ENCODE measurements at places on chromosomes 1 and 21.

- no peak for DNase-seq
Measured at GRCh38 chr1:70706381-70707037, 295.4 kb downstream of the CTH start.

DNA sequence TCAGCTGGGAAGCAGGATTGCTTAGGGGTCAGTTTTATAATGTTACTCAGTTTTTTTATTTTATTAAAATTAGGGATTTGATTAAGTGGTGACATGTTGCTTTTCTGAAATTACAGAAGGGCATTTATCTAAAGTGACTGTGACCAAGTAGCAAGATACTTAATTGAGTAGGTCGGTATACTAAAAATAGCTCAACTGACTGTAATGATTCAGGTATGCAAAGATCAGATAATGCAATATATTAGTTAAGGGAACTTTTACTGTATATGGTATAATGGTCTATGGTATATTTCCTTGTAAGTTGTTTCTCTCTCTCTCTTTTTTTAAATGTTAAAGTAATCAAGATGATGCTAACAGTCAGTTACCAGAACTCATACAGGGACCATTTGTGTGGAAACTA lies 26.2 kb downstream of the RLF start:
- no peak for DNase-seq

- no peak for DNase-seq
Measured at GRCh38 chr1:224817382-224817781, 112.1 kb upstream of the DNAH14 start.

GRCh38 chr1:39003794-39004193 lies 12.7 kb downstream of the AKIRIN1 start:
- no peak for DNase-seq

- DNase-seq, result no peak
Measured at GRCh38 chr1:242525360-242525722, 844 bp upstream of the PLD5 start.

GRCh38 chr21:42051788-42052187 lies 19.3 kb upstream of the UMODL1 start:
- no peak for DNase-seq

DNA sequence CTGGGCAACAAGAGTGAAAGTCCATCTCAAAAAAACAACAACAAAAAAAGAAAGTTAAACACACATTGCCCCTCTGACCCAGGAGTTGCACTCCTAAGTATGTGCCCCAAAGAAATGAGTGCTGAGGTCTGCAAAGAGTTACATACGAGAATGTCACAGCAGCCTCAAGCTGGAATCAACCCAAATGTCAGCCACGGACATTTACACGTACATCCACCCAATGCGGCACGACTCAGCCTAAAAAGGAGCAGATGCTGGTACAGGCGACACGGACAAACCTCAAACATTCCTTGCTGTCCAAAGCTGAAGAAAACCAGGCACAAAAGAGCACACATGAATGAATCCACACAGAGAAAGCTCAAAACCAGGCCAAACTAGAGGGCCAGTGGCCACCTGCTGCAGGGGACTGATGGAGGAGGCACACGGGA lies 46.8 kb upstream of the ECE1 start:
- no peak for DNase-seq

DNA sequence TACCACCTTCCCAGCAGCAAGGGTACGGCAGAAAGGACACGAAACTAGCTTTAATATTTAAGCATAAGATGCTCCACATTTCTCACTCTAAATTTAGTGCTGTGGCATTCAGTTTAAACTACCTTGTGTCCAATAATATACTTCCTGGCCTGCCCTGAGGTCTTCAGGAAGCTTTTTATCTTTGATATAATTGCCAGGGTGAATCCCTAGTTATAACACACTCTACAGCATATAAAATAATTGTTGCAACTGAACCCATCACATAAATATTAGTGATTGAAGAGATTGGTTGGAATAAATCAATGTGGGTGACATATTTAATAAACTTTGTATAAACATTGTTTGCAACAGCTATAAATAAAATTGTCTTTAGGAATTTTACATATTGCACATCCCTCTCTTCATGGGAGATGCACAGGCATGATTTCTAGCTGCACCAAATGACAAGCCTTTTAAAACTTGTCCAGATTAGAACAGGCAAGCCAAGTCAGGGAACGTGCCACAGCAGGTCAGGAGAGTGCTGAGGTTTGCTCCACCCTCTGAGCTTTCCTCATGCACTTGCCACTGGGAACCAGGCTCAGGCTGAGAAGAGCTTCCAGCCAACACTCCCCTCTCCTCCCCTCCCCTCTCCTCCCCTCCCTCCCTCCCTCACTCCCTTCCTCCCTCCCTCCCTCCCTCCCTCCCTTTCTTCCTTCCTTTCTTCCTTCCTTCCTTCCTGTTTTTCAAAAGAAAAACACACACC lies 623.2 kb upstream of the PKN2 start:
- no peak for DNase-seq

GRCh38 chr1:81414488-81415015 lies 386.2 kb upstream of the ADGRL2 start:
- DNase-seq, result no peak

DNA sequence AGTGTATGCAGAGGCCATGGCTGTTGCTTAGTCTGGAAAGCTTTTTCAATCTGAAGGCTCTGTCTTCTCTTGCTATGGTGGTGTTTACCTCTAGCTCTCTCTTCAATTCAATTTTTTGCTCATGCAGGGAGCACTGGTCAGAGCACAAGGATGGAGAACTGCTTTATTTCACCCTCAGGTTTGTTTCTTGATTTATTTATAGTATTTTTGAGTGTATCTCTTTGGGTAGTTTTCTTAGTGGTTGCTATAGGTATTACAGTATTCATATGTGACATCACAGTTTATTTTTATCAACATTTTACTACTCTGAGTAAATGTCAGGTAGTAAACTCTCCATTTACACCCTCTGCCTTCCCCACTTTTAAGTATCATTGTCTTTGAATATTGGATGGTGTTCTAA lies 147.9 kb downstream of the RASAL2 start:
- no peak for DNase-seq

DNA sequence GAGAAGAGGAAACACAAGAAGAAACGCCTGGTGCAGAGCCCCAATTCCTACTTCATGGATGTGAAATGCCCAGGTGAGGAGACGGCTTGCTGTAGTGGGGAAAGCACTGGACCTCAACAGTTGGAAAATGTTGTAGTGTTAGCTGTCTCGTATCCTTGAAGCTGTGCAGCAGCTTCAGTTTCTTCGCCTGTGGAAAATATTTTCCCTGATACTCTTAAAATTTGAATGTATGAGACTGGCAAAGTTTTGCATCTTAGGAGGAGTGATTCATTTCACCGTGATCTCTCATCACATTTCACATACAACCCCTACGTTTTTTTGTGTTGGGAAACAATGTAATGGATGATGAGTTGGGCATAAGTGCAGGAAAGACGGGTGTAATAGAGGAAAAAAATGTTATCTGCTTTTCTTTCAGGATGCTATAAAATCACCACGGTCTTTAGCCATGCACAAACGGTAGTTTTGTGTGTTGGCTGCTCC lies 629 bp downstream of the RPS27 start:
- DNase-seq, result no peak

DNA sequence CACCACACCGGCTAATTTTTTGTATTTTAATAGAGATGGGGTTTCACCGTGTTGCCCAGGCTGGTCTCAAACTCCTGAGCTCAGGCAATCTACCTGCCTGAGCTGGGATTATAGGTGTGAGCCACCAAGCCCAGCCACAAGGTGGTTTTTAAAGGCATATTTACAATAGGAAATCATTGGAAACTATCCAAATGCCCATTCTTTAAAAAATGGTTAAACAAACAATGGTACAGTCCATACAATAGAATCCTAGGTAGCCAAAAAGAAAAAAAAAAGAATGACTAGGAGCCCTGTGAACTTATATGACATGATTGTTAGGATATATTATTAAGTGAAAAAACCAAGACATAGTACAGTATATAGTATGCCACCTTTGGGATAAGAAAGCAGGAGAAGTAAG lies 5.3 kb downstream of the ATP2B4 start:
- DNase-seq, result no peak

DNA sequence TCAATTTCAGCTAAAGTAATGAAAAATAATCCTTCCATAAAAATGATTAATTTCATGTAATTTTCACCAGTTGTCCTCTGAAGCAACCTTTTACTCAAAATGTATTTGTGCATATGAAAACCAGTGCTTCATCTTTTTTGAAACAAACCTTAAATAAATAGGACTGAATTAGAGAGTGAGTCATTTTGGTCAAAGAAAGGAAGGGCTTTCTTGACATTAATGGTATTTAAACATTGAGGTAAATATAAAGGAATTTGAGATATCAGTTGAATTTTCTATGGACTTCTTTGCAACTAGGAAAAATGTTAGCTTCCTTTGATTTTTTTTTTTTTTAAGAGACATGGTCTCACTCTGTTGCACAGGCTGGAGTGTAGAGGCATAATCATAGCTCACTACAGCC lies 38.7 kb downstream of the SNX7 start:
- no peak for DNase-seq

- no peak for DNase-seq
Measured at GRCh38 chr1:17865912-17866739, 111.0 kb downstream of the ACTL8 start.

GRCh38 chr1:17829579-17829978 lies 74.4 kb downstream of the ACTL8 start:
- DNase-seq, result no peak

DNA sequence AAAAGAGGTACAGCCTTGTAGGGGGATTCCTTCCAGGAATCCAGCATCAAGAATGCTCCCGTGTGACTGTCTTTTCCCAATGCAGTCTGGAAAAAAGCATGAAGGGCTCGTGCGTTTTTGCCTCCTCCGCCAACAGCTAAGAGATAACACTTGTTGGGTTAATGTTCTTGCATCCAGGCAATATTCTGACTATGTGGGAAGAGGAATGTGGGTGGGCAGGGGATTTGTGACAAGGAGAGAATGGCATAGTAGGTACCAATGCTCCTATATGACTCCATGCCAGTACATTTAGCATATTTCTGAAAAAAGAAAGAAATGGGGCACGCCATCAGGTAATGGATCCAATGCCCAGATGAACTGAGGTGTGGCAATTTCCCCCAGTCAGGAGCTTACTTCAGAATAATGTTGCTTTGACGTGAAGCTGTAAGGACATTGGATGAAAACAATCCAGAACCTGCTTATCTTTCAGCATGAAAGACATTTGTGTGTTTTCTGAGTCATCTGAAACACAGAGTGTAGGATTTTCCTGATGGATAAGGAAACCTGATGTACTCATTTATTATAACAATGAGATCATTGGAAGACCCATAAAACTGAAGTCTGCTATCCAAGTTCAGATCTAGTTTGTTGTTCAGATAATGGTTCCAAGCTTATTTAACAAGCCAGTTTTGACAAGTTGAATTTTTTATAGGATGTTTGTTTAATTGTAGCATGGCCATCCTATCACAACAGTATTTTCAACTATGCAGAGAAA lies 105.5 kb downstream of the LYPLAL1 start:
- no peak for DNase-seq

DNA sequence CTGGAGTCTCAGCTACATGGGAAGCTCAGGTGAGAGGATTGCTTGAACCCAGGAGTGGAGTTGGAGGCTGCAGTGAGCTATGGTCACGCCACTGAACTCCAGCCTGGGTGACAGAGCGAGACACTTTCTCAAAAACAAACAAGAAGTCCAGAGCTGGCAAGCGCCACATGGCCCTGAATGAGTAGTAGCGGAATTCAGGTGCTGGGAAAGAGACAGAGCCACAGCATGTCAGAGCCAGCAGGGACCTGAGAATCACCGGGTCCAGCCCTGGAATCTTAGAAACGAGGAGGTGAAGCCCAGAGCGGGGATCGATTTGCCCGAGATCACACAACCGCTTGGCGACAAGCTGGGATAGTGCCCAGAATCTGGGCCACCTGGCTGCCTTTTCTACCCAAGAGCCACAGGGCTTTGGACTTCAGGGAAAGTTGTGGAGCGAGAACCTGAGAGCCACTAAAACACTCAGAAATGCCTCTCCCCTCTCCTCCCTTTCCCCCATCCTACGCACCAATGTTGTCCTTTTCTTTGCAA lies 9.8 kb downstream of the ARL8A start:
- DNase-seq, result no peak

DNA sequence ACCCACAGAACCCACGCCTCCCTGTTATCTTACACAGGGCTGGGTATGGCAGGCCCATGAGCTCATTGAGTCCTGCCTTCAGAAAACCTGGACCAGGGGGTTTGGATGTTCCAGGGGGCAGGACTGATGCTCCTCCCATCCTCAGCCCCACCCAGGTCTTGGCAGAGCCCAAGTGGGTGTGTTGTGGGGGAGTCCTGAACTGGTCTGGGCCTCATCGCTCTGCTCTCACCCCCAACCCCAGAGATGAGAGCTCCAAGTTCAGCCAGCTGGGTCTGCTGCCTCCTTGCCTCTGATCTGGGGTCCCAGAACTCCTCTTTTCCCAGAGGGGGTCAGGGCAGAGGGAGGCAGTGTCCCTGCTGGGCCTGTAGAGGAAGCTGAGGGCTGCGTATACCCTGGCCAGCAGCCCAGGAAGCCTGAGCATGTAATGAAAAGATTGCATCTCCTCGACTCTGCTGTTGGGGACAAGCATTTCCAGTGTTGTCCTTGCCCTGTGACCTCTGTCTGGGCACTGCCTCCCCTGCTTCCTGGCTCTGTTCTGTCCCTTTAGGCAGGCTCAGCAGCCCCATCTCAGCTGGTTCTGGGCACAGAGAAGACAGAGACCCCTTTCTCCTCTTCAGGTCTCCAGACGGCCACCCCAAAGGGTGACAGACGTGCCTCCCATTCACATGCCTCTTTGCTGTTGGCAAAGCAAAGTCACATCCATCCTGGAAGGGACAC lies 54.7 kb upstream of the EPS8L3 start:
- DNase-seq, result no peak

DNA sequence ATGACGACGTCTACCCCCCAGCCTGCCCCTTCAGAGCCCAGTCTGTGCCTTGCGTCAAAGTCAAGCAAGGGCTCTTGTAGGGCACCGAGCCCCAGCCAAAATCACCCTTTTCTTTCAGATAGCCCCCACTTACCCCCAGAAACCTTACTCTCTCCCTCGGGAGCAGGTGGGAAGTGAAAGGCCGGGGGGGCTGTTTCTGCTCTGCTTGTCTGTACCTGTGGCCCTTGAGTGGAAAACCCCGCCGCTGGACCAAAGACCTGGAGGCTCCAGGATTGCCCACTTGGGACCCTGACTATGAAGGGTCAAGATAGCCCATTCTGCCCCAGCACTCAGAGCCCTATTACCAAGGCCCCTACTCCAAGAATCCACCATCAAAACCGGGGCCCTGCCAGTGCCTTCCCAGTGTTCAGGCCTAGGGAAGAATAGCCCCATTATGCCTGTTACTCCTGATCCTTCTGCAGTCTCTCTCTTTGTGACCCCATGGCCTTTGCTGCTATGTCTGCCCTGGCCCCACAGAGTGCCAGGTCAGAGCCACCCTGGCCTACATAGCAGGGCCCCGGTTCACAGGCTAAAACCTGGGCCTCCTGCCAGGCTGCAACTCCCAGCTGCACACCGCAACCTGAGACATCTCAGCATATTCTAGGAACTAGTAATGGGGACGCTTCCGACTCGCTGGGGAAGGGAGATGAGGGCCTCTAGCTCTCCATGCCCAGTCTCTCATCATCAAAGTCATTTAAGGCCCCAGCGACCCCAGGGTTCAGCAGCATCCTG lies 22.2 kb upstream of the HPDL start:
- DNase-seq, result no peak

Measured in activated CD4-positive, alpha-beta T cell treated with anti-CD3 and anti-CD28 coated beads, Interleukin-2, amount 50 U/mL, for 24 hours (primary cell).